ENCODE measurements at places on chromosomes 13 and 19.

DNA sequence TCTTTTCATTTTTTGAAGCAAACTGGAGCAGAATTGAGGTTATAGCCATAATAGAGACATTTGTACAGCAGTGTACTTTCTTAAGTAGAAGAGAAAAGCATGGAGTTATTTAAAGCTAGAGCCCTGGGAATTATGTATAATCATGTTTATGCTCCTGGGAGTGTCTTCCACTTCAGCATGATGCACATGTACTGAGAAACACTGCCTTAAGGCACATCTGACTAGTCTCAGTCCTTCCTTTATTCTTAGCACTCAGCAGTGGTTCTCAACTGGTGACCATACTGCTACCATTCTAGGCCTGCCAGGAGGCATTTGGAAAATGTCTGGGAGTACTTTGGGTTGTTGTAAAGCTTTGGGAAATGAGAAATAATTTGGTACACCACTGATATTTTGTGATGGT is 45.8 kb downstream of the VWA8 start:
- DNase-seq = peak; percentile 58

DNA sequence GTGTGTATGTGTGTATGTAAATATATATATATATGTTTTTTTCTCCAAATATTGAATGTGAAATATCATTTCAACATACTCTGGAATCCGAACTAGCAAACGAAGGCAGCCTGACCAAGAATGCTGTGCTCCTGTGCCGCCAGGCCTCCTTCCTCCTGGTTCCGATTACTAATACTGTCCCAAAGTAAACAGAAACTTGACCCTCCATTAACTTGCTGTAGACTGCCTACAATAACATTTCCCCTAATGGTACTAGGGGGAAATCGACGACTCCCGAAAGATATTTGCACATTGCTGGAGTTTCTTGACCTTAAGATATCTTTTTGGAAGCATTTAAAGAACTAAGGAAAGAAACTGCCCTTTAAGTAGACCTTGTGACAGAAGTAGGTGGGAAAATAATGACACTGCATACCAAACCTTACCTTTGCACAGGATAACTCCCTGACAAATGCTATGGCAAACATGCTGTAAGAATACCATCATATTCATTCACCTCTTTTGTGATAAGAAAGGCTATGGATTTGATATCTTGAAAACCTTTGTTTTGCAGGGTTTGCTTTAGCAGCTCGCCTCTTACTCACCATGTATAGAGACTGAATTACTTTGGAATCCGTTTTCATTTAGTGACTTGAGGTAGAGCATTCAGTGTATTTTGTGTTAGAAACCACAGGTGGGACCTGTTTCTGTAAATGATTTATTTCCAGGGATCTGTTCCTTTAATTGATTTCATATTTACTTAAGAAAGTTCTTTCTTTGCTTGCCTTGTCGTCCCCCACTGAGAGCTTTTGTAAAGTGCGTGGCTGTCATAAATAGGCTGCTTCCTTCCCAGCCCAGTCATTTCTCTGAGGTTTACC is 80.1 kb downstream of the KLF5 start:
- DNase-seq = peak; percentile 73

GRCh38 chr13:78625384-78625783 is 22.0 kb upstream of the POU4F1 start:
- DNase-seq = no peak

GRCh38 chr13:29260684-29261083 is 334.8 kb downstream of the SLC7A1 start:
- DNase-seq = no peak

DNA sequence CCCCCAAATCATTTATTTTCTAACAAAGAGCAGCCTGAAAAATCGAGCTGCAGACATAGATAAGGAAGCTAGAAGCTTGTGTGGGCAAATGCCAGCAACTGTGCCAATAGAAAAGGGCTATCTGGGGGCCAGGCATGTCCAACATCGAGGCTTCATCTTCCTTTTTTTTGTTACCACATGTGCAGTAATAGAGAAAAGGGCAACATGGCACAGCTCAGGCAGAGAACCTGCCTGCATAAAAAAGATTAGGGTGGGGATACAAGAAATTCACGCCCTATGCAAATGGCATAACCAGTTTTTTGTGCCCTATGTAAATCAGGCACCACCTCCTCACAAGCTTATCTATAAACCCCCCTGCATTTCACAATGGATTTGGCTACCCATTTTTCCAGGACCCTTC is 60.4 kb upstream of the ABCC4 start:
- DNase-seq = no peak

- no peak for DNase-seq
Measured at GRCh38 chr13:25821776-25822175, 230.0 kb downstream of the SHISA2 start.

DNA sequence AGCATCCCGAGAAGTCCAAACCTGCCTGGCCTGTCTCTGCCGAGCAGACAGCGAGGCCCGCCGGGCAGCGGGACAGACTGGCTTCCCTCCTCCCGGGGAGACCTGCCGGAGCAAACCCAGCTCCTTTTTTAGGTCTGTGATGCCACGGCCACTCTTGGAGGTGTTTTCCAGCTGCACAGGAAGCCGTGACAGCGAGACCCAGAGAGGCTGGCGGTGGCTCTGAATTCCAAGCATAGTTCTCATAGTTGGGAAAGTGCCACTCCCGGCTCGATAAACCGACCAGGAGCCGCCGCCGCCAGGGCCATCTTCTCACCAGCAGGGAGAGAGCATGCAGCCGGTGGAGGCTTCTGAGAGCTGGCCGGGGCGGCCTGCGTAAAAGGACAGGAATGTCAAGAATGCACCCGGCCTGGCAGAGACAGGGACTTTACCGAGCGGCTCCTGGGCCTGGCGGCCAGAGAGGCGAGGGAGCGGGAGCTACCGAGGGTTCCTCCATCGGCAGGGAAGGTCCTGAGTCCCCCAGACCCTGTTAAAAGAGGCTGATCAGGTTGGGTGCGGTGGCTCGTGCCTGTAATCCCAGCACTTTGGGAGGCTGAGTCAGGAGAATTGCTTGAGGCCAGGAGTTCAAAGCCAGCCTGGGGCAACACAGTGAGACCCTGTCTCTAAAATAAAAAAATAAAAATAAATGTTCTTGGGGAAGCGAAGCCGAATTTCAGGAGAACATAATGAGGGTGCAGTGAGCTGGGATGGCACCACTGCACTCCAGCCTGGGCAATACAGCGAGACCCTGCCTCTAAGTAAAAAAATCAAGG is 64.9 kb downstream of the GADD45B start:
- peak; percentile 98 for DNase-seq
